WERI-Rb-1 (cell line): ENCODE measurements at places on chromosomes 5 and 9.

DNA sequence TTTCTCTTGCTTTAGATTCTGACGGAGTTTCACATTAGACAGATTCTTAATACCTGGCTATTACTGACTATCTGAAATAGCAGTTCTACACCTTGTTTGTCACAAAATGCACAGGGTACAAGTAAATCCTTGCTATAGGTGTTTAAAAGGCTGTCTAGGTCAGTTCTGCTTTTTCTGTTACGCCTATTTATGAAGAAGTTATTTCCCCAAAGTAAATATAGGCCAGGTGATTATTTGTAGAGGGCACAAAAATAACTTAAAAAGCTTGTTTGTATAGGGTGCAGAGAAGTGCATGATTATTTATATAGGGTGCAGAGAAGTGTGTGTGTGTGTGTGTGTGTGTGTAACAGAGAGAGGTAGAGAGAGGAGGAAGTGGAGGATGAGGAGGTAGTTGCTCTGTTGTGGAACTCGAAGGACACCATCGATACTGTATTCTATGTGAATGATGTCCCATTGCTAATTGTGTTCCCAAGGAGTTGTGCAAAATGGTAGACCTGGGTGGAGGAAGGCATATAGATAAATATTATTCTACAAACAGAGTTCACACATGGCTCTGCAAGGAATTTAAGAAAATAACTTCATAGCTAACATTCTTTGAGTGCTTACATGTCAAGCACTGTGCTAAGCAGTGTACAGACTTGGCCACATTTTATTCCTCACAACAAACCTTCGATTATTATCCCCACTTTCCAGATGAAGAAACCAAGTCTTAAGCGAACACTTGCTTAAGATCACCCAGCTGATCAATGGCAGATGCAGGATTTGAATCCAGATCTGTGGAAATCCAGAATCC is 96.3 kb upstream of the EQTN start:
- no peak for DNase-seq

- DNase-seq: no peak
Observed at GRCh38 chr5:911601-912000, 18.9 kb downstream of the TRIP13 start.

DNA sequence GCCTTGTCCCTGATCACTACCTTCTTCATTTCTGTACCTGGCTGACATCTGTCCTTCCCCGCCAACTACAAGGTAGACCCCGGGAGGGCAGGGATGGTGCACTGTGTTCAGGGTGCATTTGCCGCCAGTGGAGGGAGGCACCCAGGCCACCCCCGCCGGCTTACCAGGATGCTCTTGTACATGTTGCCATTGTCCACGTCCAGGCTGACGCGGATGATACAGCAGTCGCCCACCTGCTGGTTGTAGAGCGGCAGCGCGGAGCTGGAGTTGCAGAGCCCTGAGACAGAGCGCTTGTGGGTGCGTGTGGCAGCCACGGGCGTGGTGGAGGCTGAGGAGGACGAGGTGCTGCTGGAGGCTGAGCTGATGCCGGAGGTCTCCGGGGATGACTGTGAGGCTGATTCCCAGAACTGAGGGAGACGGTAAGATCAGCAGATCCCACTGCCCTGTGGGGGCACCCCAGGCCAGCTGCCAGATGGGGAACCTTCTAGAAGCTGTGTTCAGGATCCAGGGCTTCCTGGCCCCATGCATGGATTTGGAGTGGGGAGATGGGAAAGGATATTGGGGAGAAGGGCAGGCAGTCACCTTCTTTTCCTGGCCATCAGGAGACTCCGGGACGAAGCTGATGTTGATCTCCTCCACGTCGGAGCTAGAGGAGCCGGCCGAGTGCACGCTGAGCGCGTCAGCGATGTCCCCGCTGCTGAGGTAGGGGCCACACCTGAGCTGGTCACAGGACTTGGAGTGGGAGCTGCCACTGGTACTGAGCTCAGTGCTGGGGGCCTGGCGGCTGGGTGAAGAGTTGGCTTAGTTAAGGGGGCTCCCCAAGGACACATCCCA is 19.5 kb downstream of the RALGDS start:
- DNase-seq: no peak

DNA sequence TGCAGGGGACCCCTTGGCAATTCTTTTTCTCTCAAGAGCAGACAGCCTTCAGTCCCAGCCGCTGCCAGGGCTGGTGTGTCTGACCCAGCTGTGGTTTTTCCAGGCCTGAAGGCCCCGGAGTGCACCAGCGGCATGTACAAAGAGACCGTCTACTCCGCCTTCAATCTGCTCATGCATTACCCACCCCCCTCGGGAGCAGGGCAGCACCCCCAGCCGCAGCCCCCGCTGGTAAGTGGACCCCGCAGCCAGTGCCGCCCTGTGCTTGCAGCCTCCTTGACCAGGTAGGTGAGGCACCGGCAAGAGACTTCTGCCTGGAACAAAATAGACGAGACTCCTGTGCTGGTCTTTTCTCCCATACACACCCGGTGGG is 1.3 kb downstream of the TCF7 start:
- DNase-seq: no peak

- DNase-seq: no peak
Observed at GRCh38 chr9:70859694-70860093, 261.7 kb downstream of the TRPM3 start.

DNA sequence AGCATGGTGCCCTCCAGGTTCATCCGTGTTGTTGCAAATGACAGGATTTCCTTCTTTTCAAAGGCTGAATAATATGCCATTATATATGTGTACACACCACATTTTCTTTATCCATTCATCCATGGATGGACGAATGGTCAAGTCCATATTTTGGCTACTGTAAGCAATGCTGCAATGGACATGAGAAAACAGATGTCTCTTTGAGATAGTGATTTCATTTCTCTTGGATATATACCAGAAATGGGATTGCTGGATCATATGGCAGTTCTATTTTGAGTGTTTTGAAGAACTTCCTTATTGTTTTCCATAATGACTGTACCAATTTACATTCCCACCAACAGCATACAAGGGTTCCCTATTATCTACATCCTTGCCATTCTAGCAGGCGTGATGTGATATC is 67.9 kb downstream of the TEK start:
- no peak for DNase-seq

GRCh38 chr9:131851414-131851813 is 111.5 kb upstream of the RAPGEF1 start:
- DNase-seq: no peak

DNA sequence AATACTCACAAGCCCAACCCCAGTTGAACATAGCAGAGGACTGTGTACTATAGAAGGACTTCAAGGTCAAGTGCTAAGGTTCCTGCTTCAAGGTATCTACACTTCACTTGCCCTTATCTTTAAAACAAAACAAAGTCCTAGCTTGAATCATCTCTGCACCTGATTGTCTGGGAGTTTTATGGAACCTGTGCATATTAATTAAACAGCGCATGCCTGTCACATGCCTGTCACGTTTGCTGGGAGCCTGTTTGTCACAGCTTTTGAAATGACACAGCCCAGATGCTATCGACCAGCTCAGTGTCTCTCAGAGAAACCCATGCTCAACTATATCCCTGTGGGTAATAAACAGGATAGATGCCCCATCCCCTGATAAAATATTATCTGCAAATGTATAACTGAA is 476.0 kb downstream of the ZSWIM6 start:
- DNase-seq: no peak

GRCh38 chr5:111231119-111231518 is 6.9 kb downstream of the CAMK4 start:
- no peak for DNase-seq

DNA sequence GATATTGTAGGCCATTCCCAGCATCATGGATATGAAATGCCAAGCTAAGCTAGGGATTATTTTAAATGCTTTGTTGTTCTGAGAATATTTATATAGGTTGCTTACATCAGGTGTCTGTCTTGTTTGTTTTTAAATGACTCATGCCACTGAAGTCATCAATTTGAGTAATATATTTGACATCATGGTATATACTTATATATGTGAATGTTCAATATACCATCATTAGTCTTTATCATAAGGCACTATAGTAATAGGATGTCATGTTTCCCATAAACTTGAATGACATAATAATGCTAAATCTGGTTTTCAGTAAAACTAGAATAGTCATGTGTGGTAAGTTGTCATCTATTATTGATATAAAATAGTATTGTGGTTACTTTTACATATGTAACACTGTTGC is 13.1 kb downstream of the C9orf85 start:
- no peak for DNase-seq

DNA sequence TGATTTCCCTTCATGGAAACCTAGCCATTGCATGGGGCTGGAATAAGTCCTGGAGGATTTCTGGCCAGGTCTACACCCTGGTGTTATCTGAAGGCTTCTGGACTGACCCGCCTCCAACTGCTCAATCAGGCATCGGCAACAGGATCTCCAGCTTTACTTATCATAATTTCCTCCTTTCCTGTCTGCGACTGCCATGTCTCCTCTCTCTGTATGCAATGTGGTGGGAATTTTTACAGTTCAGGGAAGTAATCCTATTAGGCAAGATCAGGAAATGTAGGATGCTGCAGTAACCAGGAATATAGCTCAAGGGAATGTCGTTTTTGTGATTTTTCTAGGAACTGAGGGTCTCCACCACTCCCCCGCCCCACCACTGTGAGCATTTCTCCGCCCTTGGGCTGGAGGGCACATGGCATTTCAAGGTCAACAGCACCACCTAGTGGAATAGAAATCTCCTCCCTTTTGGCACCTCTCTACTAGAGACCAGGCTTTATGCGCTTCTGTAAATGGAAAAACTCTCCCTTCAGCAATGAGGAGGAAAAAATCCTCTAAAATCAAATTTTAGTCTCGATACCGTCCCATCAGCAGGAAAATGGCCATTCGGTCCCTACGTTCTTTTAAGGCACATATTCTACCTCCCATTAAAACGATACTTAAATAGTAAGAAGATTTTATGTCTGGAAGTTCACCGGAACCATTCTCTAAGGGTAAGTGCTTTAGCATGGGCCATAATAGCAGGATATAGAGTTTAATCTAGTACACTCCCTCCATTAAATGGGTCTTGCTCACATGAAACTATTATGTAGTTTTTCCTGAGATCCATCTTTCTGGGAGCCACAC is 93.0 kb downstream of the YTHDC2 start:
- DNase-seq: peak; percentile 65

GRCh38 chr5:164091836-164092235 is 586.4 kb downstream of the MAT2B start:
- DNase-seq: no peak

GRCh38 chr5:92329759-92330158 is 946.6 kb upstream of the ARRDC3 start:
- DNase-seq: no peak

- DNase-seq: no peak
Observed at GRCh38 chr5:123217173-123217572, 128.1 kb downstream of the PRDM6 start.

GRCh38 chr5:126651013-126651577 is 50.3 kb downstream of the PHAX start:
- no peak for DNase-seq

GRCh38 chr5:139482050-139482889 is at the start of gene STING1:
TSS of gene STING1 (minus strand) at chr5:139482758. CDS start at chr5:139481704, 1,054 bp downstream.
- no peak for DNase-seq

DNA sequence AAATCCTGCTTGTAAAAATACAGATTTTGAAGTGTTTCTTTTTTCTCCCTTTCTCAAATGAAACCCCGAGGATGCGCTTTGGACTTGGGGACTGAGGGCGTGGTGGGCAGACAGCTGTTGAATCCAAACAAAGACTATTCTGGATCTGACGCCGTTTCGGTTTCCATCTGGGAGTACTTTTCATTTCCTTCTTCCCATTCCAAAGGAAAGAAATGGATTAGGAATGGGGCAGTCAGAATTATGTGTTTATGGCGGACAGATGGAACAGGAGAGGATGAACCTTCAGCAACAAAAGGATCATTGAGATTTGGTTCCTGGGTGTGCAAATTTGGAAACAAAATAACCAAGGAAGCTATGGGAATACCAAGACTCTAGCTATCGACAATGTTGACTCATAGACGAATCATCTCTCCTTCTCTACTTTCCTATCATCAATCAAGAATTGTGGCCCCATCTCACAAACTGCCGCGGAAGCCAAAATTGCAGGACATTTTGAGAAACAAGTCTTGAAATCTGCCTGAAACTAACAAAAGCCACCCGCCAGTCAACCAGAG is 300.6 kb downstream of the PARP8 start:
- no peak for DNase-seq

- DNase-seq: no peak
Observed at GRCh38 chr9:93496285-93496684, 42.9 kb upstream of the FAM120AOS start.

DNA sequence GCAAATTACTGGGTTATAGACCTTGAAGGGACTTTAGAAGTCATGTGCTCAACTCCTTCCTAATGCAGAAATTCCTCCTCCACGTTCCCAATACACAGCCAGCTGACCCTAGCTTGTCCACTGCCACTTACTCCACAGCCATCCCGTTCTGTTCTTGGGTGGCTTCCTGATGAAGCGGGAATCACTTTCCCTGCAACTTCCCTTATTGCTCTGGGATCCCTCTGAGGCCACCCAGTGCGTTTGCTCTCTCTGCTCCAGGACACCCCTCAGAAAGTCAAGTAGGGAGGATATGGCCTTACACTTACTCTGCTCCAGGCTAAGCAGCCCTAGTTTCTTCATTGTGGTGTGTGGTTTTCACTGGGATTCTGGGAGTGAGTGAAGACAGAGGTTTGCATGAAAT is 55.5 kb downstream of the GALNT12 start:
- no peak for DNase-seq

- no peak for DNase-seq
Observed at GRCh38 chr9:132547976-132548730, 34.3 kb upstream of the BARHL1 start.

GRCh38 chr5:71573591-71573990 is 13.5 kb upstream of the MCCC2 start:
- no peak for DNase-seq

DNA sequence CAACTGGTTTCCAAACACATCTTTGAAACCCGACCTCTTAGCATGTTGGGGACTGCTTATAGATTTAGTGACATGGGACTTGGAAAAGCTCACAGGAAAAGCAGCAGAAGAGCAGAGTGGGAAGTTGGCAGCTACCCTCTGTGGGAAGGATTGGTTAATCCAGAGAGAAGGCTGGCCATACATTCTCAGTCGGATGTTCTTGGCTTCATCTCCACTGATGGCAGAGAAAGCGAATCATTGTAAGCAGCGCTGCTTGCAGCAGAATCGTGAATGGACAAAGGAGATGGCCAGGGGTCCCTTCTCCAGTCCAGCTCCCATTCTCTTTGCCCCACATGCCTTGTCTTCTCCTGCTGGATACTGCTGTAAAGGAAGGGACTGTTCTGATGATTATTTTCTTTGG is 62.7 kb downstream of the MEGF10 start:
- no peak for DNase-seq

- no peak for DNase-seq
Observed at GRCh38 chr5:17222664-17223063, 5.2 kb downstream of the BASP1 start.
